ENCODE measurements at places on chromosomes 4 and X.

- DNase-seq: no peak
These were observed 89.5 kb downstream of the PLS3 start for GRCh38 chrX:115650449-115650848.

- DNase-seq: no peak
These were observed 384.5 kb downstream of the OPHN1 start for GRCh38 chrX:68048774-68049173.

DNA sequence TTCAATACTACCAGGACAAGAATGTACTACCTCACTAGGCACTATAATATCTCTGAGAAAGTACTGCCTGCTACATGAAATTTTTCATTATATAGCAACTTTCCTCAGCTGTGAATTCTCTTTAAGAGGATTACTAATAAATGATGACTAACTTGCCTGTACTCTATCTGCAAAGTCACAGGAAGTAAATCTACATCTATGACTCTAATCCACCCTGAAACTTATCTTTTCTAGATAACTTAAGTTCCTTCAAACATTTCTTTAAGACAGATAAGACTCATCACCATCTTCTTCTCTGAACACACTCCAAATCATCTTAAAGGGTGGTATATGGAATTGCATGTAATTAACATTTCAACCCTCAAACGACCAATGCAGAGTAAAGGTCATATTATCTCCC lies 28.8 kb downstream of the RPS6KA3 start:
- no peak for DNase-seq

DNA sequence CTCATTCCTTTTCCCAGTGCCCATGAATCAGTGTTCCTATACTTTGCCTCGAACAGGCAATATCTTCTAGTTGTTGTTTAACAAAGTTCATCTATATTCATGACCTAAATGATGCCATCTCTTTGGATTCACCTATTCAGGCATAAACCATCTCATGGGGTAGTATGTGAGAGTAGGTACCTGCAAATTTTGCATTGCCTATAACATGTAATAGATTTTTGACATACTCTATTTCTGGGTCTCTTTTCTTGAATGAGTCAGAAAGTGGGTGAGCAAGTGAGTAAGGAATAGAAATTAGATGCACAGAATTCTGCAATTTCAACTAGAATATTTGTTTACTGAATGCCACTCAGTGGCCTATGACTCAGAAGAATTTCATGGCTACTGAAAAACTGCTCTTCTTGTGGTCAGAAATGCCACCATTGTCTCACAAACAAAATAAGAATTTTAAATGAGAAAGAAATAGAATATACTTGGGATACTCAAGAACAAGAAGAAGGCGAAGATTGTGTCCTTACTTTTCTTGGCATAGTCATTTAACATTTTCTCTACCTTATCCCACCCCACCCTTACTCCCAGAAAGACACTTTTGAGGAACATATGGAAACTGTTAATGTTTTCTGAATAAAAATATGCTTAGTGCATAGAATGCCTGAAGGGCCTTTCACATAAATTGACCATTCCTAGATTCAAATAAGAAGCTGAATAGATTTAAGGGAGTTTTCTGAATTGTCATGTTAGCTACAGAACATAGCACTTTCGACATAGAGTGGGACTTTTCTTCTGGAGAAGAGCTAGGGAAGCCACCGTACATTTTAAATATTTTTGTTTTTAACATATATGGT lies 86.8 kb downstream of the HHIP start:
- DNase-seq: no peak

GRCh38 chrX:65493431-65493830 lies 41.2 kb downstream of the LAS1L start:
- DNase-seq: no peak

- no peak for DNase-seq
These were observed 11.4 kb downstream of the RNF175 start for GRCh38 chr4:153748378-153748777.

DNA sequence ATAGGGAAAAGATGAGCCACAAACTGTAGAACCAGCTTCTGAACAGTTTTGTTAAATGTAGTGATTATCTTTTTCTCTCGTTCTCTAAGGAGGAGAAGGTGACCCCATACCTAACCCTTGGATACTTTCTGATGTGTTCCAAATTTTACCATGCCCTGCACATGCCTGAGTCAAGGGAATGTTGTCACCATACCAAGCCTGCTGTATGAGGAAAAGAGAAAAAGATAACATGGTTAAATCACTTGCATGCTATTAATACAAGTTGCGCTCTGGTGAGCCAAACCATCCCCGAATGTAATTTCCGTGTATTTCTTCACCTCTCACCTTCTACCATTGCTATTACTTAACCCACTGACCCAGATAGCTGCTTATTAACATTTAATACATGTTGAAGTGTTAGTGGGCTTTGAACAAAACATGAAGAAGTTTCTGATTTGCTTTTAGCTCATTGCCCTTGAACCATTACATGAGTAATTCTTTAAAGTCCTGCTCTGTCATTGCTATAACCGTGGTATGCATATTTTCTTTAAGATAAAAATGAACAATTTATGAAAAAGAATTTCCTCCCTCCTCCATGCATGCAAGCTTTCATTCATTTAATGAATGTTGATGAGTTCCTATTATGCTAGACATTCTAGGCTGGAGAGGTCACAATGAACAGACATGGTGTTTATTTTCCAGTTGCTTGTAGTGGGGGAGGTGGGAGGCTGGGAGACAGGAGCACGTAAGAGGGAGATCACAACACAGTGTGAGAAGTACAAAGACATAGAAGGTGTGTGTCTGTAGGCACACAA lies 13.6 kb upstream of the KIT start:
- no peak for DNase-seq

DNA sequence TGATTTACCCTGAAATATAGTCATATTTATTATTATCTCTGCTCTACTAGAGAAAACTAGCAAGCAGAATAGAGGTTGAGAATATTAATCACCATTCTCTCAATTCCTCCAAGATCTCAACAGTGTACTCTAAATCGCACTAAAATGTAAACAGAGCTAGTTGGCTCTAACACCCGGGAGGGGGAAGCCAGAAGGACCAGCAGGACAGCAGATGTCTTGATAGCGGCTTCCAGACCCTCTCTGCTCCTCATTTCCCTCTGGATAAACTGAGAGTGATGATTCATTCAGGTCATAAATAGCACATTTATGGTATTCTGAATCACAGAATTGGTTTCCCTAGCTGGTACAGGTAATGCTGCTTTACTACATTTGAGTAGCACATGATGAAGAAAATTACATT lies 82.5 kb downstream of the TBC1D9 start:
- DNase-seq: no peak

DNA sequence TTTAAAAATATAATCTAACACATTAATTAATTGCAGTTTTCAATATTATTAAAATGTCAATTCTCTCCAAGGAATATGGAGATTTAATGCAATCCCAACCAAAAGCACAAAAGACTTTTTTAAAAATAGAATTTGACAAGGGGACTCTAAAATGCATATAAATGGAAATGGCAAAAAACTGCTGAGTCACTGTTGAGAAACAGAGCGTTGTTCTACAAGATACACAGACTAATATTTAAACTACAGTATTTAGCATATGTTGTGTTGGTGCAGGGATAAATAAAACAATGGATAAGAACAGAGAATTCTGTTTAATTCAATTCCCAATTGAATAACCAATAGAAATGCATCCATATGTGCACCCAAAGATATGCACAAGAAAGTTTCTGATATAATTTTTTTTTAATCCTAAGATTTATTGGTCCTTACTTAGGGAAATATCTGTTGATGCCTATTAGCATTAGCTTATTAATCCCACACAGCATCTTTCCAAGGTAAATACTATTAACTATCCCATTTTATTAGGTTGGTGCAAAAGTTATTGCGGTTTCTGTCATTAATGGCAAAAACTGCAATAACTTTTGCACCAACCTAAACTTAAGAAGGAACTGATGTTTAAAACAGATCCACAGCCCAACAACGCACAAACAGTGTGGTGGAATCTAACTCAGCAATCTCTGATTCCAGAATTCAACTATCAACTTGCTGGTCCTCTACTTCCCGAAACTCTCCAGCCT lies 86.8 kb upstream of the VEGFC start:
- DNase-seq: no peak

All from stimulated activated CD4-positive, alpha-beta T cell treated with anti-CD3 and anti-CD28 coated beads, Interleukin-4, amount 100 ng/mL, for 4 hours (primary cell).